Prostate gland (tissue), 2 donors: ENCODE measurements at places on chromosomes 6 and 20.

GRCh38 chr20:51272401-51272800 lies 249.5 kb upstream of the KCNG1 start:
- no peak for DNase-seq

- DNase-seq = no peak
Measured at GRCh38 chr6:149212892-149213801, 104.4 kb upstream of the TAB2 start.

- DNase-seq = peak; percentile 50
Measured at GRCh38 chr6:112879920-112880413, 532.8 kb downstream of the RFPL4B start.

GRCh38 chr6:72757926-72758325 lies 136.1 kb downstream of the KCNQ5 start:
- DNase-seq = no peak

- DNase-seq = peak; percentile 47
Measured at GRCh38 chr6:160042014-160042773, 73.3 kb downstream of the IGF2R start.

DNA sequence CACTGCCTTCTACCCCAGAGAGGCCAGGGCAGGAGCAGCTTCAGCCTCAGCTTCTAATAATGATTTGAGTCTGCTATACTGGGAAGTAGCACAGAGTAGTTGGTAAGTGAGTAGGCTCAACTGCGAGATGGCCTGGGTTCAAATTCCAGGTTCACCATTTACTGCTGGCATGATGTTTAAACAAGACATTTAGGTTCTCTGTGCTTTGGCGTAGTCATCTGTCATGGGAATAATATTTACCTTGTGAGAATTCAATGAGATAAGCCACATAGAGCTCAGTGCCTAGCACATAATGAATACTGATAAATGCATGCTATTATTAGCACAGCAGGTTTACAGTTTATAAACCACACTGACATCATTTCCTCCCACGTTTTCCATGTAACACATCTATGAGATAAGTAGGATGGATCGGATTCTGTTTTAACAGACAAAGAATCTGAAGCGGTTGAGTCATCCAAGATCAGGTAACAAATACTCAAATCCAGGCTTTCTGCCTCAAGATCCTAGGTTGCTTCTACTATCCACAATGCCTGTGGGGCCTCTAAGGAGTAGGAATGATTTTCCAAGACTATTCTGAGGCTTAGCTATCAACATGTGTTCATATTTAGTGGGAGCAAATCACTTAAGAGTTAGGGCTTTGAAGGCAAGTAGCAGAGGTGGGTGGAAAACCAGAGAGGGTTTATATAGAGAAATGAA lies 72.9 kb upstream of the DTNBP1 start:
- DNase-seq = no peak

DNA sequence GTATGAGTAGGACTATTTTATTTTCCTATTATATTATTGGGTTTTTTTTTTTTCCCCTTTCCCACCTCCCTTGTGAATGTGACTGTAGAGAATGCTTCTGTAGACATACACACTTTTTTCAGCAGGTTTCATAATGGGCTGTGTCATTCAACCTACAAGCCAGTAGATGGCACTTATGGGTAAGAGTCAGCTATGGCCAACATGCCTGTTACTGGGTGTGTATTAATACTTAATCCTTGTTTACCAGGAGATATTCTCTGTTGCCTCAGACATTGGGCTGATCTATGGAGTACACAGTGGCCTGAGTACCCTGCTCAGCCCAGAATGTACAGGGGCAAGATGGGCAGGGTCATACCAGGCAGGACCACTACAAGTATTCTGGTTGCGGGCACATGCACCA lies 382.5 kb downstream of the EPHA7 start:
- no peak for DNase-seq

DNA sequence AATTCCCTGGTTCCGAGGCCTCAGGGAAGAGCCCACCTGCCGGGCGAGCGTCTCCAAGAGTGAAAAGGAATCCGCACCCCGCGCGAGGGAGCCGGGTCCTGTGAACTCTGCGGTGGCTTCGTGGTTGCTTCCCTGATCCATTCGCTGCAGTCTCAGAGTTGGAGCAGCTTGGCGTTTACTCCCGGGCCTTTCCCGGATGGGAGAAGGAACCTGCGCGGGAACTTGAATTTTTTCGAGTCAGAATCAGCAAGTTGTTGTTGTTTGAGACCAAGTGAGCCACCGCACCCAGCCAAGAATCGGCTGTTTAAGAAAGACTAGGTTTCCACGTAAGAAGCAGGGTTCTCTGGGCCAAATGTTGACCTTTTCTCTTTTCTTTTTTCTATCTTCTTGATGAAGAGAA lies 12.9 kb downstream of the PRSS16 start:
- no peak for DNase-seq

DNA sequence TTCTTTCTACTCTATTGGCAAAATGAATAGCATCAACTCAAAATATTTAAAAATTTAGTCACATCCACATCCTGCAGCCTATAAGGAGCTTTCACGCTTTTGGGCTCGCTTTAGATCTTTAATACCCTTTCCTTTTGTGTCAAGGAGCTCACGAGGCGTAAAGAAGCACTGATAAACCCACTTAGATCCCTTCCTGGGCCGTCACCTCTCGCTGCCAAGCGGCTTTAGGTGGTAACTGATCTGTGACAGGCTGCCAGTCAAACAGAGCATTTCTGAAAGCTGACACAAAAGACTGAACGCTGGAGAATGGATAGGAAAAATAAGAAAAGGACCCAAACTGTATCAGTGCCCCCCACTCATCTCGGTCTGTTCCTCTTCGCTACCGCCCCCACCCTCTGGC lies 385.7 kb upstream of the MMS22L start:
- DNase-seq = no peak

GRCh38 chr6:38671885-38672467 lies 31.0 kb downstream of the GLO1 start:
- peak; percentile 10 for DNase-seq

GRCh38 chr6:153013438-153013837 lies 10.9 kb upstream of the MTRF1L start:
- DNase-seq = no peak

- no peak for DNase-seq
Measured at GRCh38 chr6:105442369-105442768, 39.5 kb upstream of the PREP start.

DNA sequence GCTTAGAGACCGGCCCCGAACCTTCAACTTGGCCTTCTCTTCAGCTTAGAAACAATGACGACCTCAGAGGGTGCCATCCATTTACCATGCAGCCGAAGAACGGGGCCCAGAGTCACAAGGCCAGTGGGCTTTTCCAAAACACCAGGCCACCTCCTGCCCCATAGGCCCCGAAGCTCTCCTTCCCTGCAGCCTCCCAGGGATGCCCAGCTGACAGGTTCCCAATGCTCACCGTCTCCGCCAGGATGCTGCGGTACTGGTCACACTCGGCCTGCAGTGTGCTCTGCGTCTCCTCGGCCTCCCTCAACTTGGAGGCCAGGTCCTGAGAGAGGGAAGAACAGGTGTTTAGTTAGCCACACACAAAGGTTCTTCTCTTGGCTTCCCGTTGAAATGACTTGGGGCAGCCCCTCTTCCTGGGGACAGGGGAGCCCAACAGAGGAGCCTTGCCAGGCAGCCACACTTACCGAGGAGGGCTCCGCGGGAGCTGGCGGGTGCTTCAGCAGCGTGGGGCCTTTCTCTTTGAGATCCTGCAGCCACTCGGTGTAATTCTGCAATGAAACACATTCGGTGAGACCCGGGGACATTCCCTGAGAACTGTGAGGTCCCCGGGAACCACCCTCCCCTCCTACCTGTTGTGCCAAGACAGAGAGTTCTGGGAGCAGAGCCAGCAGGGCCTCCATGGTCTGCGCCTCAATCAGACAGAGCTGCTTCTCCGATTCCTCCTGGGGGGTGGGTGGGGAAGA lies 51.5 kb downstream of the DSTN start:
- no peak for DNase-seq

GRCh38 chr6:107215334-107215733 lies 100.0 kb upstream of the BEND3 start:
- DNase-seq = no peak

DNA sequence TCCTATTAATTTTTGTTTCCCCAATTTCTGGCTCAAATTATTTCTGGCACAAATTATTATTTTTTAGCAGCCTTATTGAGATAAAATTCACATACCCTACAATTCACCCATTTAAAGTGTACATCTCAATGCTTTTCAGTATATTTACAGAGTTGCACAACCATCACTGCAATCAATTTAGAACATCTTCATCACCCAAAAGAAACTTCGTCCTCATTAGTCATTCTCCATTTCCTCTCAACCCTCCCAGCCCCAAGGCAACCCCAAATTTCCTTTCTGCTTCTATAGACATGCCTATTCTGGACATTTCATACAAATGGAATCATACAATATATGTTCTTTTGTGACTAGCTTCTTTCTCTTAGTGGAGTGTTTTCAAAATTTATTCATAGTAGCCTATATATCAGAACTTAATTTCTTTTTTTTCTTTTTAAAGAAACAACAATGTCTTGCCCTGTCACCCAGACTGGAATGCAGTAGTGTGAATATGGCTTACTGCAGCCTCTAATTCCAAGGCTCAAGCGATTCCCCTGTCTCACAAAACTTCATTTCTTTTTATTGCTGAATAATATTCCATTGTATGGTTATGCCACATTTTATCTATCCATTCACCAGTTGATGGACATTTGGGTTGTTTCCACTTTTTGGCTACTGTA lies 84.5 kb downstream of the DNAH8 start:
- DNase-seq = no peak

DNA sequence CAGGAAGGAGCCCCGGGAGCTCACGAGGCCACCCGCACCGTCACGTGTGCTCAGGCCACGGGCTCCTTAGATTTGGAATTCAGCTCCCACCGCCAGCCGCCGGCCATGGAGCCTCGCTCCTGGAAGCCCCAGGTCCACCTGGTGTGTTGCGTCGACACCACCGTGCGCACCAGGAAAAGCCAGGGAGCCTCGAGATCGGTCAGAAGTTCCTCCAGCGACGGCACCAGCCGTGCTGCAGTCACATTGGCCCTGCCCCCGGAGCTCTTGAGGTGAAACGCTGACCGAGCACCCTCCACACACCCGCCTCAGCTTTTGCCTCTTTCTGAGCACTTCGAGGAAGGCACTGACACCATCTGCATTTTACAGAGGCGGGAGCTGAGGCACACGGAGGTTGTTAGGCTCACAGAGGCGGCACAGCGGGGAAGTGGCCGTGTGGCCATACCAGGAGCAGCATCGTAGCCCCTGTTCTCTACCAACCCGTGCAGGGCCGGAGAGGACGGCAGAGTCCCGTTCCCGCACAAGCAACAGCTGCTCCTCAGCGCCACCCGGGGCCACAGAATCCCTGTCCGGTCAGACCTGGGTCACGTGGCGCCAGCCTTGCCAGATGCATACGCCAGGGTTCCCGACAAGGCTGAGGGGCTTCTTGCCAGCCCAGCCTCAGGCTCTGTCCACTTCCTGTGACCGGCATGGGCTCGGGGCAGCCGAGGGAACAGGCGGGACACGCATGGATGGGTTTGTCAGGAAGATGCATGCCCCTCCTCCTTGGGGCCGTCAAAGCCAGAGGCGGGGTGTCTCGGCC lies 7.6 kb downstream of the NKAIN4 start:
- DNase-seq = no peak

DNA sequence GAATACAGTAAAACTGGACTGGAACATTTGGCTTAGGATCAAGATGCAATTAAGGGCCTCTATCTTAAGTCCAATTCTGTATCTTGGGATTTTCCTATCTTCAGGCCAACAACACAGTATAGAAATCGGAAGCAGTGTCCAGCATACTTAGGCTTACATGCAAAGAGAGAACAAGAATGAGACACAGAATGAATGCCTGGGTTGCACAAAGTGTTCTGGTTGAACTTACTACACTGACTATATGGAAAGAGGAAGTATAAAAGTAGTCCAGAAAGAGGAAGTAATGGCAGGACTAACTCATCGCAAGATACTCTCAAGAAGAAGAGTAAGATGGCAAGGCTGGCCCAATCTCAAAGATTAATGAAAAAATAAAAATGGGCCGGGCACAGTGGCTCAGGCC lies 87.6 kb downstream of the BTBD9 start:
- no peak for DNase-seq

DNA sequence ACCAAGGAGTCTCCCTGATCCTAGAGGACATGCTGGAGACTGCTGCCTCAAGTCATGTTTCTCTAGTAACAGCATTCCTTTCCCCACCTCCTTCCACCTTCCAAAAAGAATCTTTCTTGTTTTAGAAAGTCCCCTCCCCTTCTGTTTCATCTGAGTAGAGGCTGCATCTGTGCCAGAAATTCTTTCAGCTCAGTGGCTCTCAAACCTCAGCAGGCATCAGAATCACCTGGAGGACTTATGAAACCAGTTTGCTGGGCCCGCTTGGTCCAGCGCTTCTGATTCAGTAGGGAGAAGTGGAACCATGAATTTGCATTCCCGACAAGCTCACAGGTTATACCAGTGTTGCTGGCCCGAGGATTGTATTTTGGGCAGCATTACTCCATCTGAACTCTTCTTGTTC lies 55.1 kb downstream of the TMEM200A start:
- no peak for DNase-seq

DNA sequence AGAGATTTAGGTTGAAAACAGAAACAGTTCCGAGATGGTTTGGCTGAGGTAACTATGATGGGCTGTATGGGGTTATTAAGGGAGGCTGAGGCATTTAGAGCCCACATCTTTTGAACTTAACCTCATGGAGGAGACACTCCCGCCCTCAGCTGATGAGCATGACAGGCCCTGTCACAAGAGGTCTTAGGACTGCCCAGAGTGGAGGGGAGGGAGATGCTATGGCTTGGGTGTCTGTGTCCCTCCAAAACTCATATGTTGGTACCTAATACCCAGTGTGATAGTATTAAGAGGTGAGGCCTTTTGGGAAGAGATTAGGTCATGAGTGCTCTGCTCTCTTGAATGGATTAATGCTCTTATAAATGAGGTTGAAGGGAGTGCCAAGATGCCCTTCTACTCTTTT lies 126.6 kb downstream of the CDC5L start:
- no peak for DNase-seq

- DNase-seq = no peak
Measured at GRCh38 chr6:77451466-77451865, 11.8 kb downstream of the HTR1B start.

- DNase-seq = no peak
Measured at GRCh38 chr6:50815436-50816114, 3.1 kb upstream of the TFAP2B start.

DNA sequence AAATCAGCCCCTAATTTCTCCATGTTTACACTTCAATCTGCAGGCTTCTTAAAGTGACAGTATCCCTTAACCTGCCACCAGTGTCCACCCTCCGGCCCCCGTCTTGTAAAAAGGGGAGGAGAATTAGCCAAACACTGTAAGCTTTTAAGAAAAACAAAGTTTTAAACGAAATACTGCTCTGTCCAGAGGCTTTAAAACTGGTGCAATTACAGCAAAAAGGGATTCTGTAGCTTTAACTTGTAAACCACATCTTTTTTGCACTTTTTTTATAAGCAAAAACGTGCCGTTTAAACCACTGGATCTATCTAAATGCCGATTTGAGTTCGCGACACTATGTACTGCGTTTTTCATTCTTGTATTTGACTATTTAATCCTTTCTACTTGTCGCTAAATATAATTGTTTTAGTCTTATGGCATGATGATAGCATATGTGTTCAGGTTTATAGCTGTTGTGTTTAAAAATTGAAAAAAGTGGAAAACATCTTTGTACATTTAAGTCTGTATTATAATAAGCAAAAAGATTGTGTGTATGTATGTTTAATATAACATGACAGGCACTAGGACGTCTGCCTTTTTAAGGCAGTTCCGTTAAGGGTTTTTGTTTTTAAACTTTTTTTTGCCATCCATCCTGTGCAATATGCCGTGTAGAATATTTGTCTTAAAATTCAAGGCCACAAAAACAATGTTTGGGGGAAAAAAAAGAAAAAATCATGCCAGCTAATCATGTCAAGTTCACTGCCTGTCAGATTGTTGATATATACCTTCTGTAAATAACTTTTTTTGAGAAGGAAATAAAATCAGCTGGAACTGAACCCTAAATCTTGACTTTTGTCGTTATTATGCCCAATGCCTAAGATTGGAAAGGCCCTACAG lies 4.5 kb downstream of the SOX4 start:
- no peak for DNase-seq
